ENCODE measurements at places on chromosomes 12 and 14.

- DNase-seq, result no peak
Observed at GRCh38 chr12:76312315-76312714, 35.9 kb downstream of the BBS10 start.

DNA sequence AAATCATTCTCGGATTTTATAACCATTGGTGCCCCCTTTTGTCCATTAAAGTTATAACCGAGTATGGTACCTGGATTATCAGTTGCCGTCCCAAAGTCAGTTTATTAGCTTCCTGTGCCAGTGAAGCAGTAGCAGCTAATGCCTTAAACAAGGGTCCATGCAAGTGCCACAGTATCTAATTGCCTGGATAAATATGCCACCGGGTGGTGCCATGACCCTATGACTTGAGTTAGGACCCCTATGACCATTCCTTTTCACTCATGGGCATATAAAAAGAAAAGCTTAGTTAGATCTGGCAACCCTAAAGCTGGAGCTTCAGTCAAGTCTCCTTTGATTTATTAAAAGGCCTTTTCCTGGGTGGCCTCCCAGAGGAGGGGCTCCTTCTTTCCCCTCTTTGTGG, 1314.6 kb downstream of the TMEM121 start:
- DNase-seq, result no peak

DNA sequence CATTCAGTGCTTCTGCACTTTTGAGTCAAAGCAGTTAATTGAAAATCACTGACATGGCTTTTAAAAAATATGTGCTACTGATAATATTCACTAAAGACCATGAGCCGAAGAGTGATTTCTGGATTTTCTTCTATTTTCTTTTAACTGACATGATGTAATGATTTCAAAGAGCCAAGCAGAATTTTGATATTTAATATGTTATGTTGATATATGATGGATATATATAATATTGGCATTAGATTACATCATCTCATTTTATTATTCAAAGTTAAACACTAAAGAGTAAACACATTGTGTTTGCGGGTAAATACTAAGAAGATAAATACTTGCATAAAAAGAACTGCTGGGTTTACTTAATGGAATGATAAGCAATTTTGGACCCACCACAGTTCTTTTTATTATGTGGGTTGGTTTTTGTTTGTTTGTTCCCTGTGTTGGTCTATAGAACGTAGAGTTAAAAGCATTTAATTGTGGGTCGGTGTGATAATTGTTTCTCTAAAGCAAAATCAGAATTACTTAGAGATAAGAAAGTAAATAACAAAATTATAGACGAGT, 692 bp downstream of the SPIC start:
- no peak for DNase-seq

DNA sequence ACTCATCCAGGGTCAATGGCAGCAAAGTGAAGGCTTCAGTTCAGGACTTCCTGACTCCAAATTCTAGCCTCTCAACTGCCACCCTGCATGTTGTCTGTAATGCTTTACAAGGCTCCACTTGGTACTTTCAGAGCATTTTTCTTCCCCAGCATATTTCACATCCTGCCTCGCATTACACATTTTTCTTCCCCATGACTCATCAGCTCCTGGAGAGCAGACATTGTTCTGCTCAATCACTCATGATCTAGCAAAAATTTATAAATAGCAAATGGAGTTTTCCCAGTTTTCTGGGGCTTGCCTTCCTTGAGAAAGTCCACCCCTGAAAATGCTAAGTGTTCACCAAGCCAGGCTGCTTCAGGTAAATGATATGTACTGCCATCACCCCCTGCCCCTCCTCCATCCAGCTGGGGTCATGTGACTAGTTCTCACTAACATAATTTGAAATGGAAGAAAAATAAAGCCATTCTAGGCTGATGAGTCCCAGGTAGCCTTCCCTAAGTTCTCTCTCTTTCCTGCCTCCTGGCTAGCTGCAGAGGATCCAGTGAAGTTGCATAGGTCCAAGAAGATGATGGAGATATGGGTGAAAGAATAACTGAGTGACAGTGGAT, 69.4 kb downstream of the ARMH4 start:
- peak; percentile 90 for DNase-seq

DNA sequence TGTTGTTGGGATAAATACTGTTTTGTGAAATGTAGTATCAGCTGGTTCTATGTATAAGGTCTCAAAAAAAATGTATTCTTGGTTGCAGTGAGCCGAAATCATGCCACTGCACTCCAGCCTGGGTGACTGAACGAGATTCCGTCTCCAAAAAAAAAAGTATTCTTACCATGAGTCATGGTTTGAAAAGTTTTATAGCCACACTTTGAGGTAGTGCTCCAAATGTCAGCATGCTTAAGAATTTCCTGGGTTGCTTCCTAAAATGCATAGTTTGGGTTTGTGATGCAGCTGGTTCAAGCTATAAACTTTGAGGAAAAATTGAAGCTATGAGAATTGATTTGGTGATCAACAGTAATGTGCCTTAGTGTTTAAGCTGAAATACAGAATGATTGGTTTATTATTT, 48.0 kb downstream of the ETNK1 start:
- DNase-seq, result peak; percentile 78

GRCh38 chr12:46468160-46468559, 95.6 kb upstream of the SLC38A2 start:
- DNase-seq, result no peak

- no peak for DNase-seq
Observed at GRCh38 chr12:70032076-70032475, 207.0 kb downstream of the MYRFL start.

DNA sequence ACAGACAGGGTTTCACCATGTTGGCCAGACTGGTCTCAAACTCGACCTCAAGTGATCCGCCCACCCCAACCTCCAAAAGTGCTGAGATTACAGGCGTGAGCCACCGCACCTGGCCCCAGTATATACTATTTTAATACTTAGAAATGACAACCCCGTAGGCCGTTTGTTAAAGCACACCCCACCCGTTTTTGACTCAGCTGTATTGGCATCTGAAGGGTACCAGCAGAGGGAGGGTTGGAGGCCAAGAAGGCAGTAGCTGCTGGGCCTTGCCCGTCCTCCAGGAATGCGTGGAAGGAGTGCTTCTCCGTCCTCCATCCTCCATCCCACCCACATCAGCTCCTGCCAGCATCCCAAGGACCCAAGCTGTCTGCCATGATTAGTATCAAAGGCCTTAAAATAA, 6.3 kb upstream of the NIN start:
- DNase-seq, result no peak

DNA sequence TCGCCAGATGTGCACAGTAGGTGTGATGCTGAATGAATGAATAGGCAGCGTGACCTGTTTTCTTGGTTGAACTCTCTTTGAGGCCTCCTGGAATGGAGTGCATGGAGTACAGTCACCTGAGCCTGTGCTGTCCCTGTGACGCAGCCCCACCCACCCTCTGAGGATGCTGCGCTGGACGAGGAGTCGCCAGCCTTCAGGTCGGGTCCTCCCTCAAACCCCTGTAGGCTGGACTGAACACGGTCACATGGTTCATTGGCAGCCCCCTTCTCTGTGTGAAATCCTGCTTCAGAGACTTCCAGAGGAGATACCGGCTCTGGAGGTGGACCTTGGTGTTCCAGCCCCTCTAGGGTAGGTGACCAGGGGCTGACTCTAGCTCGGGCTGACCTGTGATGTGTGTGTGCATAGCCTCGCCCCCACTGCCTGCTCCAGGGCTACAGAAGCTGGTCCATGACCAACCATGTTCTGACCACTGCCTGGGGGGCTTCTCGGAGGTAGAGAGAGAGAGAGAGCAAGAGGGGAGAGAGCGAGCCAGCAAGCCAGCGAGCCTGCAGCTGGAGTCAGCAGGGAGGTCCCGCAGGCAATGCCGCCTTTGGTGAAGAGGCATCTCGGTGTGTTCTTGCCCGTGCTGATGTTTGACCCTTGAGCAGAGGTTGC, 158.0 kb upstream of the RTL1 start:
- DNase-seq, result no peak

GRCh38 chr14:63905370-63905769, 52.6 kb downstream of the SYNE2 start:
- DNase-seq, result no peak

GRCh38 chr14:88975043-88975830, 150.8 kb downstream of the TTC8 start:
- DNase-seq, result no peak

DNA sequence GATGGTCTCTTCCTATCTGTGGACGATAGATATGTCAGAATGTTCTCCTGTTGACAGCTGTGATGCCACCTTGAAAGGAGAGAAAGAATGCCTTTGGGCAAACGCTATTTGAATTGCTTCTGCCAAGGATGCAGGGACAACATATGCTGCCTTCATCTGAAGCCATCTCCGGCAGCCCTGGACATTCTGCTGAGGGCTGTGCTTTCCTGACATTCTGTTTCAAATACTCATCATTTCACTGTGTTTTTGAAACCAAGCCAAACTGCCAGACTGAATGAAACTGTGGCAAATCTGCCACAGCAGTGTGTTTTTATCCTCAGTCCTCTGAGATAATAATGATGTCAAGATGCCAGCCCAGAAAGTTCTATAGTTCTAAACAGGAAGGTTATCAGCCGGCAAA, 85.8 kb upstream of the BCAT1 start:
- DNase-seq, result no peak

DNA sequence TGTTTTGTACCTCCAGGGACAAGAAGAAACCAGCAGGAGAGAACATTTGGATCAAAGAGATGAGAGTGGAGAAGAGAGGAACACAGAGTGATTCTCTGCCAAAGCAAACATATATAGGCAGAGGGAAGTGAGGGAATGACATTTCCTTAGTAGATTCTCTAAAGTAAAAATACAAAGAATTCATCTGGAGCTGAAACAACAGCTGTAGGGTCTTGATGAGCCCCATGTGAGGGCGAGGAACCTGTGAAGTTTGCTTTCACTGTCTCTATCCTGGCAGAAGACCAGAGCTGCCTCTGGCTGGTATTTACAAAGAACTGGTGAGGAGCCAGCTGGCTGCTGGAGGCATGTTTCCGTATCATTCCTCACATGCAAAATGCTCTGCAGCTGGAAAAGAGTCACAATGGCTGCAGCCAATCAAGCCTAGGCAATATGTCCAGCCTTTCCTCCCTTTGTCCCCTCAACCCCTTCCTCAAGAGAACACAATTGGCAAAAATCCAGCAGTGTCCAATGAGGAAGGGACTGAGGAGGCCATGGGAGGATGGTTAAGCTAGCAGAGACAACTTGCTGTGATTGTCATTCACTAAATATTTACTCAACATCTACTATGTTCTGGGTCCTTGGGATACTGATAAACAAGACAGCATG, 122.5 kb downstream of the PHLDA1 start:
- DNase-seq, result peak; percentile 76

GRCh38 chr14:95233702-95234241, 76.4 kb upstream of the DICER1 start:
- DNase-seq, result no peak

- DNase-seq, result no peak
Observed at GRCh38 chr14:57383125-57383745, 7.2 kb upstream of the NAA30 start.

GRCh38 chr12:28603239-28603638, 413.0 kb downstream of the CCDC91 start:
- DNase-seq, result peak; percentile 8

DNA sequence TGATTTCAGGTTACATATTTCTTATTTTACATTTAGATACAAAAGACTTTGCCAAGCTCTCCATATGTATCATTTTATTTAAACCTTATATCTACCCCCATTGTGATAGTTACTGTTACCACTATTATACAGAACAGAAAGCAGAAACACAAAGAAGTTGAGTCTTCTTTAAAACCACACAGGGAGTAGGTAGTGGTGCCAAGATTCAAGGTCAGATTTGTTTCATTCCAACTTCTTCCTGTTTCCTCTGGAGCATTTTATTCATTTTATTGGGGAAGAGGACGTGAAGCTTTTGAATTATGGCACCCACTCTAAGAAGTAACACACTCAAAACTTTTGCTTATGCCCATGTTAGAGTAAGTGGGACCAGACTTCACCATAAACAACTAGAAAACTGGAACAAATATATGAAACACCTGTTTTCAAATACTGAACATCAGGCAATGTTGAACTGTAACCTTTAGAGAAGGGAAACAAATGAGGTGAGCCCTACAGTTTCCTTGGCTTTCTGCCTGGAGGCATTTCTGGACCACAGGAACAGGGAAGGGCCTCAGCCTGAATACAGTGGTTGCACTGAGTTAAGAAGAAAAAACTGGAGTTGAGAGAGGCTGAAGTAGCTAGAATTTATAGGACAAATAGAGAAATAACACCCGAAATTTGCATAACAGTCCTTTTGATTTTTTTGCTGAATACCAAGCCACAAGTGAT, 160.4 kb upstream of the SSTR1 start:
- no peak for DNase-seq

DNA sequence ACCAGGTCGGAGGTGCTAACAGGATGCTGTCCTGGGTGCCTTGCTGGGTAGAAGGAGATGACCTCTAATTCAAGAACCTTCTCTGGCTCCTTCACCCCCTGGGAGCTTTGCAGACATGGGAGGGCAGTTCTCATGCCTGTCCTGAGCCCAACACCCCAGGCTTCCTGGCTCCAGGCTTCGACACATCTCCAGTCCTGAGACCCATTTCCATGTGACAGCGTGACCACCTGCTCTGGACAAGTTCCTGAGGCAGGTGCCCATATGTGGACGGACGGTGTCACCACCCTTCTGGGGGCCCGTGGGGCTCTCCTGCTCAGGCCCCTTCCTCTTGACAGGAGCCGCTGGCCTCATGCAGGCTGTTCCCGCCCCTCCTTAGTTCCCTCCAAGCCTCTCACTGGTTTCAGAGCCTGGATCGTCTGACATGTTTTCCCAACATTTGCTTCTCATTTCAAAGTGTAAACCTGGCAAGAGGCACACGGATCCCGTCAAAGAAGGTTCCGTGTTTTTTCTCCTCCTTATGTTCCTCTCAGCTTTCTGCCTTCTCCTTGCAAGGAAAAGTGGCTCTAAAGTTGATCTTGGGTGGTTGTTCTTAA, 291.9 kb upstream of the RTL1 start:
- DNase-seq, result no peak

DNA sequence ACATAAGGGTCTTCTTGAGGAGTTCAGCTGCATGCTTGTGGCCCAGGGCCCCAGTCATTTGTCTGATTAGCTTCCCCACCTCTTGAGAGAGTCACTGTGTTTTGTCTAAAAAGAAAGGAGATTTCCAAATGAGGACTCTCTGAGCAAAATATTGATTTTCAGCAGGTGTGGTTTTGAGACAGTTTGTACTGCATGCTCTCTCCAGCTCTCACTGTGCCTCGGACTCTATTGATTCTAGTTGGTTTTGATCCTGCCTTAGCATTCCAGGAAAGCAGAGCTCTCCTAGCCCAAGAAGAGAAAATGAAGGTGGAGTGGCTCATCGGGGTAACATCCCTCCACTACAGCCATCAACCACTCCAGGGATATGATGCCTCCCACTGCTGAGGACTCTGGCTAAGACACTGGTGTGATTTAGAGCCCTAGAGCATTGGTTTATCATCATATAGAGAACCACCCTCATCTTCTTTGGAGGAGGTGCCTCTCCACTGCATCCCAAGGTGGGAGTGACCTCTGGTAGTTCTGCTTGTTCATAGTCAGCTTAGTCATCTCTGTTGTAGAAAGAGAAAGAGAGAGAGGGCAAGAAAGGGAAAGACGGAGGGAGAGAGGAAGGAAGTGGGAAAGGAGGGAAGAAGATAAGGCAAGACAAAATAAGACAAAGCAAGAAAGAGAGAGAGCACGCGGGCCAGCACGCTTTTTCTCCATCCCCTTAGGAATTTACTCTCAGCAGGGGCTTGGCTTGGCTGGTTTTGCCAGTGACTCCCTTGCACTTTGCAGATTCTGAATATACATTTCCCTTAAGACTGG, 365.6 kb downstream of the DPF3 start:
- peak; percentile 31 for DNase-seq
